Left renal cortex interstitium (tissue), 4 donors: ENCODE measurements at places on chromosomes 3 and 15.

- no peak for DNase-seq
Observed at GRCh38 chr3:108940568-108941263, 13.0 kb downstream of the GUCA1C start.

- DNase-seq, result no peak
Observed at GRCh38 chr3:37741644-37742043, 120.0 kb upstream of the CTDSPL start.

DNA sequence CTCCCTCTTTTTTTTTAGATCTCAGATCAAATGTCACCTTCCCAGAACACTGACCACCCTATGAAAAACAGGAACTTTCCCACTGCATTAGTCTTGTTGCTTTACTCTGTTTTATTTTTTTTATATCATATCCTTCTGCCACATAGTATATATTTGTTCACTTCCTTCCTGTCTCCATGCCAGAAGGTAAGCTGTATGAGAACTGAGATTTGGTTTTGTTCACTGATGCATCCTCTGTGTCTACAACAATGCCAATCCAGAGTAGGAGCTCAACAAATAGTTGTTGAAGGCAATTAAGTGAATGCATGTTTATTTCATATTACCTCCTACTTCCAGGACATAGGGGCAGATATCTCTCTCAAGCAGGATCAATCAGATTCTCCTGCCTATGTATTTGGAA, 114.4 kb downstream of the TPRG1 start:
- DNase-seq, result no peak

- DNase-seq, result no peak
Observed at GRCh38 chr3:187085021-187085666, 54.2 kb downstream of the RPL39L start.
